ENCODE measurements at places on chromosomes 2 and 18.

DNA sequence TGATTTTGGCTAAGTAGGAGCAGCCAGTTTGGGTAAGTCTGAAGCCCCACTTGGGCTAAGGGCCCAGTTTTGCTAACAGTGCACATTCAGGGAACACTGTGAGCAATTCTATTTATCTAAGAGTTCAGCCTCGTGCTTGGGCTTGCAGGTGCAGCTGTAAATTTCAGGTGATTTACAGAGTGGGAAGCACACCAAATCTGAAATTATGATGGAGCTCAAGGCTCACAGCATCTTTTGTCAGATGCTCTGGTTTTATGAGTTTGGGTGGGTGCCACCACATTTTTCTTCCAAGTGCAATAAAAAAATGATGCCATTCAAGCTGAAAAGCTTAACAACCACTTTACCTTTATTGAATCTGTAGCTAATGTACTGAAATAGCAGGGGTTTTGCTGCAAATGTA, 671.2 kb downstream of the LRRTM4 start:
- DNase-seq, result no peak

- no peak for DNase-seq
Measured at GRCh38 chr2:59366288-59366687, 1125.2 kb upstream of the FANCL start.

GRCh38 chr2:145157741-145158591, 638.0 kb upstream of the ZEB2 start:
- no peak for DNase-seq

DNA sequence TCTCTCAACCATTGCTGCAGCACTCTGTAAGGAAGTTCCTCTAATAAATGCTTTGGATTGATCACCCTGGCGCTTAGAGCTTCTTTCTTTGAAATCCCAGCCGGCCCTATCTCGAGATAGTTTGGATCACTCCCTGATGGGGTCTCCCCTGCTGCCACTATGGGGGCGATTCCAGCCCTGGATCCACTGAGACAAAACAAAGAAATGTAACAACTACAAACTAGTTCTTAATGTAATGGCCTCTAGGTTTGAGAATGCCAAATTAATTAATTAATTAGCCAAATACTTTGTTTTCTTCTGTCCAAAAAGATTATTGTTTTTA, 15.2 kb downstream of the SRSF7 start:
- DNase-seq, result no peak

DNA sequence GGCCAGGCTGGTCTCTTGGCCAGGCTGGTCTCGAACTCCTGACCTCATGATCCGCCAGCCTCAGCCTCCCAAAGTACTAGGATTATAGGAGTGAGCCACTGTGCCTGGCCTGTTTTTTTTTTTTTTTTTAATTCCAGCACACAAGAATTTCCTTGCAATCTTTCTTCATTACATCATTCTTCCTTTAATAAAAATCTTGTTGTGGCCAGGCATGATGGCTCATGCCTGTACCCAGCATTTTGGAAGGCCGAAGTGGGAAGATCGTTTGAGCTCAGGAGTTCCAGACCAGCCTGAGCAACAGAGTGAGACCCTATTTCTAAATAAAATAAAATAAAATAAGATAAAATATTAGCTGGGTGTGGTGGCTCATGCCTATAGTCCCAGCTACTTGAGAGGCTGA, 21.4 kb upstream of the PLEKHM3 start:
- DNase-seq, result no peak

- DNase-seq, result no peak
Measured at GRCh38 chr2:147550995-147551731, 293.7 kb upstream of the ACVR2A start.

DNA sequence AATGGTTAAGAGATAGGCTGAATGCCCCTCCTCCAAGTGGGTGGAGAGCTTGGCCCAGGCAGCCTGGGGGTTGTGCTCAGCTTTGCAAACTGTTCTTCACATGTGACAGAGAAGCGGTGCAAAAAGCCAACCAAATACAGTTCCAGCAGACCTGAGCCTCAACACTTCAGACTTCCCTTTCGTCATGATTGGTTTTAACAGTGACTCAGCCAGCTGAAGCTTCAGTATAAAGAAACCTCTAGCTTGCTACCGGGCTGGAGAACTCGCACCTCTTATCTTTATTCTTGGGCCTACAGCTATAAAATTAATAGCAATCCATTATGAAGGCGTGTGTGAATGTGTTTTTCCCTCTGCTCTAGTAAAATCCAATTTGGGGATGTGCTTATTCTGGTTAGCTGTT, 20.0 kb downstream of the SETBP1 start:
- no peak for DNase-seq

DNA sequence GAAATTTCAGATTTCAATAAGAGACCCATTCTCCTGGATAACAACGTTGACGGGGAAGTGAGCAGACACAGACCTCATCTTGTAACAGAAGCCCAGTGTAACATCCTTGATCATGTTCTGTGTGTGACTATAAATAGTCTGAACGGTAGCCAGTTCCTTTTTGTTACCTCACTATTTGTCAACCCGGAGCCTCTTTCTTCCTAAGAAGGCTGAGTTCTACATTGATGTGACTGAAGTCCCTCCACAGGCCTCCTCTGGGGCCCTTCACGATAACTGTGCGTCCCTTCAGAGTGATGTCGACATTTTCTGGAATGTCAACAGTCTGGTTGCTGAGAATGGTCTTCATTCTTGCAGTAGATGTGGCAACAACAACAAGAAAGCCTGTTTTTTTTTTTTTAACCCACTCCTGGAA, 6.3 kb upstream of the PLEKHM3 start:
- no peak for DNase-seq

GRCh38 chr2:49988276-49988675, 834.0 kb upstream of the FSHR start:
- no peak for DNase-seq

DNA sequence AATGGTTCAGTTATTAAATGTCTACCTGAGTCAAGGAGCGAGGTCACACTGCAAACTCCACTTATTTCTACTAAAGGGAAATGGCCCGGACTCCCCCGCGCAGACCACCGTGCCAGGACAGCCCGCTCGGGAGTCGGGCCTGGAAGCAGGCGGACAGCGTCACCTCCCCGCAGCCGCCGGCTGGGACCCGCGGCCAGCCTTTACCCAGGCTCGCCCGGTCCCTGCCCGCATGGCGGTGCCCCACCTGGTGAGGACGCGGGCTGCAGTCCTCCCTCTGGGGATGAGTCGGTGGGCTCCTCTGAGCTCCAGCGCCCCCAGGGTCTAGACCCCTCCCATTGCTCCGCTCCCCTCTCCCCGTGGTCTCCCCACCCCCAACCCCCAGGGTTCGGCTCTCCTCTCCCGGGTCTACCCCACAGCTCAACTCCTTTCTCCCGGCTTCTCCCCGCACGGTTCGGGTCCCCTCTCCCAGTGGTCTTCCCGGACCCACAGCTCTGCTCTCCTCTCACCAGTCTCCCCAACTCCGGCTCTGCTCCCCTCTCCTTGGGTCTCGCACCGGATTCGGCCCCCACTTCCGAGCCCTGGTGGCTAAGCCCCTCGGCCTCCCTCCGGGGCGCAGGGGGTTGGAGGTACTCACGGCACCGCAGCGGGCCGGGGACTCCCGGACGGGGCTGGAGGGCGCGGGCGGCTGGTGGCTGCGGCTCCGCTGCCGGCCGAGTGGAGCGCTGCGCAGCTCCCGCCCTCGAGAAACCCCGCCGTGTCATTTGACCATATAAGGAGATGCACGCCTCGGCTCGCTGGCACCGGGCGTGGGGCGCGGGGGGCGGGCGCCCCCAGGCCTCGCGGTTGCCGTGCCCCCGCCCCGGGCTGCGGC, at the start of gene FHL2:
Gene FHL2 (minus strand): TSS at position 716 of the 871 bp plus-strand sequence. CDS start 12,535 bp downstream, outside the sequence.
- peak; percentile 44 for DNase-seq

DNA sequence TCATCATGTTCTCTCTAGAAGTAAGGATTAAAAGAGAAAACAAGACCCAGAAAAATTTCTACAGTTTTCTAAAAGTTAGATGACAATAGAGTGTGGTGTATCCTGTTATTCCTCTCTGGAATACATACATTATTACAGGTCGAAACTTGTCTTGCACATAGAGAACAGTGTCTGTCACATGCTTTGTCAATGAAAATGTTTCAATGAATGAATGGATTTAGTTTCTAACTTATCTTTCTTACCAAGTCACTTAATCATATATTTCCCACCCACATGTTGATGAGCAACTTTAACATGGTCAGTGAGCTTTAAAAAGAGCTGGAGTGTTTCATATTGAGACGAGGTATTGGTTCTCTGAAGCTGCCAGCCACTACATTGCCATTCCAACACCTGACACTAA, 4.3 kb downstream of the DSG4 start:
- no peak for DNase-seq

DNA sequence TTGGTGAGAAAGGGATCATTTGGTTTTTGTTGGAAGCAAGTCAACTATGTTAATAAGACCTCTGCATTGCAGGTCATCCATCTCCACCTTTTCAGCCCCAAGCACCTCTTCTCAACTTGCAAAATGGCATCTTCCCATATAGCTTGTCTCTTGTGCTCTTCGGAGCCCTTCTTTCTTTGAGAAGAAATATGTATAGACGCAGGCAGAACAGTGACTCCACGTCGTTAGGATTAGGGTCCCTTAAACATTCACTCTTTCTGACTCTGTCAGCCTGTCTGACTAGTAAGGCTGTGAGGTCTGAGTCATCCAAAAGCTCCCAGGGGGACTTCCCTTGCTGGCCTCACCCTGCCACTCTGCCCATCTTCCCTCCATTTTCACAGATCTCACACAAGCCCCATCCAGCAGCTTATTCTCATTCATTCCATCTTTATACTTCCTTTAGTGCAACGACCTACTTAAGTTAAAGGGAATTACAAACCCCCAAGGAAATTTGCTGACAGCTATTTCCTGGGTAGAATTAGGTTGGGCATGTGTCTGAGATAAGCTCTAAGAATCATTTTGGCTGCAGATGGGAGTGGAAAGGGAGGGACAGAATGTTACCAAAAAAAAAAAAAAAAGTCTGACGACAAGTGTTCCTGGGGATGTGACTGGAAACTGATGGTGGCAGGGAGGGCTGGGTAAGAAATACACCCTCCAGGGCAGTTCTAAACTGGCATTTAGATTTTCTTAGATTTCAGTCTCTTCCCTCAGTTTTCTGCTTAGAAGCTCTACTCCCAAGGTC, 37.7 kb upstream of the MEX3C start:
- DNase-seq, result no peak

DNA sequence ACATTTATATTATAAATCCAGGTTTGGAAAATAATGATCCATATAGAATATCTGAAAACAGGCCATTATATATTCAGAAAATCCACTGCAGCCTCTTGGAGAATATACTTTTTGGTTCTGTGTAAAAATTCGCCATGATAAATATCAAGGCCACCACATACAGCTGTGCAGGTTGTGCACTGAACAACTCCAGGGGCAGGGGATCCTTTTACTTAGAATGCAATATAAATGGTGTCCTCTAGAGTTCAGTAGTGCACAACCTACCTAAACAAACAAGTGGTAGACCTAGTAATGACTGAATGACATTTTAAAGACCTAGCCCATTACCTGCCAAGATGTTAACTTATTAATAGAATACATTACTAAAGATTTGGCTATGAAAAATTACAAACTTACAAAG, 22.4 kb downstream of the MOGAT1 start:
- no peak for DNase-seq

DNA sequence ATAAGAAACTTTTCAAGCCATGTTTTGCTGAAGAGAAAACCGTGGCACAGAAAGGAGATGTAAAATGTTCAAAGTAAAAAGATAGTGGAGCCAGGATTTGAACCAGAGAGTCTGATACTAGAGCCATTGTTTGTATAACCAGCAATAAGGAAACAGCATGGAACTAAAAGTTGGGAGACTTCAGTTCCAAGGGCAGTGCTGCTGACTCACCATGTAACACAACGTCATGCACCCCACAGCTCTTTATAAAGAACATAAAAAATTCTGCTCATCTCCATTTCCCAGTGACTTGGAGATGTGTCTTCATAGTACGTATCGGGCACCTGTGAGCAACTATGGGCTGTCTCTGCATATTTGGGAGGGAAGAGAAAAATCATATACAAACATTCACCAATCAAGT, 353.0 kb upstream of the PIK3C3 start:
- DNase-seq, result no peak

DNA sequence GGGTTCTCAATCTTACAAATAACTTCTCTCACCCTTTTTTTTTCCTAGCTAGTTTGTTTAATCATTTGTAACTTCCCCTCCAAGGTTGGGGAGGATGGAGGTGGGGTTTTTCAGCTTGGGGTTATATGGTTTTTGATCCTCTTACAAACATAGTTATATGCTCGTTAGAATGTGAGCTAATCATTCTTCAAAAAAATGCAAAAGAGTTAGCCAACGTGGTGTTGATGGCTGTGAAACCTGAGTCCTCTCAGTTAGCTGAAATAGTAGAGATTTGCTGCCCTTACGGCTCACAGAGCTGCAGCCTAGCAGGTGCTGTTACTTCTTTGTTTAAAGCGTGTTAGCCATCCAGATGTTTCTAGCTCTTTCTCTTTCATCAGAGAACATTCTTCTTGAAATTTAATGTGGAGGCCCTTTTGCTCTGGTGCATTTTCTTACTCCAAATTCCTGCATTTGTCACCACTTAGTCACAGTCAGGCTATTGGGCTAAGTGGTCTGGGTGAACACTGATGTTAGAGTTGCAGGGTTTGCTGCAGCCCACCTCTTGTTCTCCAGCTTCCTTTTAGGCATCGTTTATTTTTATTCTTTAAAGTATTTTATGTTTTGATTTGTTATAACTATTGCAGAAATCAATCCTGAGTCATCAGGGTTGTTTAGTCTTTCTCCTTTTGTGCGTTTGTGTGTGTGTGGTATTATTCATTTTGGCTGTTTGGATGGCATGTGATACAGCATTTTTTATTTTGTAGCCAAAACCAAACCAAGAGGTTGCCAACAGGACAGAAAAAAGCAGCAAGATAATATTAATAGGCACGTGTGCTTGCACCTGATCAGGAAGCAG, 41.1 kb downstream of the LIMS1 start:
- no peak for DNase-seq

GRCh38 chr18:33372442-33372841, 68.1 kb downstream of the CCDC178 start:
- DNase-seq, result no peak

DNA sequence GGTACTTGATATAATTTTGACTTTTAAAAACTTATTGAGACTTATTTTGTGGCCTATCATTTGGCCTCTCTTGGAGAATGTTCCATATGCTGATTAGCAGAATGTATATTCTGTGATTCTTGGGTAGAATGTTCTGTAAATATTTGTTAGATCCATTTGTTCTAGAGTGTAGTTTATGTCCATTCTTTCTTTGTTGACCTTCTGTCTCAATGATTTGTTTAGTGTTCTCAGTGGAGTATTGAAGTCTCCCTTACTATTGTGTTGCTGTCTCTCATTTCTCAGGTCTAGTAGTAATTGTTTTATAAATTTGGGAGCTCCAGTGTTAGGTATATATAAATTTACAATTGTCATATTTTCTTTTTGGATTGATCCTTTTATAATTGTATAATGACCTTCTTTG, 349.6 kb upstream of the CWC22 start:
- no peak for DNase-seq

GRCh38 chr2:173373290-173373689, 18.6 kb downstream of the CDCA7 start:
- DNase-seq, result no peak
